ENCODE measurements at places on chromosomes 16 and 17. TPM values are rescaled to one million over a fixed set of nuclear protein-coding genes. Genes with fewer than 3 reads are reported as not detected.

TSNAXIP1 gene
- 1.8 TPM for polyA plus RNA-seq

TMEM114 gene
- polyA plus RNA-seq = not detected

TMEM235 gene
- polyA plus RNA-seq = 9.8 TPM

UTS2R gene
- not detected for polyA plus RNA-seq

FBXO39 gene
- not detected for polyA plus RNA-seq

PIRT gene
- polyA plus RNA-seq = 1.6 TPM

FAAP100 gene
- 25.8 TPM for polyA plus RNA-seq

TERB1 gene
- not detected for polyA plus RNA-seq

TMEM88 gene
- 9.8 TPM for polyA plus RNA-seq

WFIKKN1 gene
- 1.4 TPM for polyA plus RNA-seq

CCL18 gene
- 0.36 TPM for polyA plus RNA-seq

DNAAF8 gene
- polyA plus RNA-seq = 3.5 TPM

PRR29 gene
- polyA plus RNA-seq = 0.68 TPM

C16orf92 gene
- not detected for polyA plus RNA-seq

ACE gene
- polyA plus RNA-seq = 16.6 TPM

LDHD gene
- polyA plus RNA-seq = 9.0 TPM

CLDN9 gene
- polyA plus RNA-seq = 16.3 TPM

TOX3 gene
- 38.1 TPM for polyA plus RNA-seq

LPCAT2 gene
- polyA plus RNA-seq = 1.7 TPM

KIF18B gene
- 10.9 TPM for polyA plus RNA-seq

ANTKMT gene
- 37.7 TPM for polyA plus RNA-seq

LCAT gene
- 22.1 TPM for polyA plus RNA-seq

CAPNS2 gene
- not detected for polyA plus RNA-seq

PPL gene
- polyA plus RNA-seq = 43.5 TPM

CMTM2 gene
- 0.32 TPM for polyA plus RNA-seq

CACNG3 gene
- polyA plus RNA-seq = 13.6 TPM

TNFSF12 gene
- 34.5 TPM for polyA plus RNA-seq

TRPV3 gene
- 0.37 TPM for polyA plus RNA-seq

TEX19 gene
- polyA plus RNA-seq = not detected

NTN1 gene
- 2.2 TPM for polyA plus RNA-seq

CD79B gene
- polyA plus RNA-seq = 0.37 TPM

OR1A1 gene
- polyA plus RNA-seq = not detected

UTP18 gene
- 32.7 TPM for polyA plus RNA-seq

ITGB4 gene
- polyA plus RNA-seq = 29.4 TPM

NAA60 gene
- 64.4 TPM for polyA plus RNA-seq

PRSS53 gene
- 0.58 TPM for polyA plus RNA-seq

SLFN13 gene
- 37.5 TPM for polyA plus RNA-seq

SSTR5 gene
- polyA plus RNA-seq = not detected

CSH1 gene
- polyA plus RNA-seq = not detected

LRRC37A gene
- polyA plus RNA-seq = 1.6 TPM

GFAP gene
- polyA plus RNA-seq = 4,939 TPM

NECAB2 gene
- 35.7 TPM for polyA plus RNA-seq

RHOT2 gene
- 65.6 TPM for polyA plus RNA-seq

NPIPA5 gene
- 12.2 TPM for polyA plus RNA-seq

TTLL6 gene
- 4.1 TPM for polyA plus RNA-seq

GAST gene
- polyA plus RNA-seq = not detected

JPT2 gene
- polyA plus RNA-seq = 162 TPM

CTDNEP1 gene
- 310 TPM for polyA plus RNA-seq

HSDL1 gene
- polyA plus RNA-seq = 30.0 TPM

SCIMP gene
- polyA plus RNA-seq = 0.44 TPM

CD300A gene
- 3.5 TPM for polyA plus RNA-seq

ABAT gene
- 76.9 TPM for polyA plus RNA-seq

NPIPA7 gene
- polyA plus RNA-seq = 8.1 TPM

FOXK2 gene
- polyA plus RNA-seq = 44.0 TPM

All from brain (organoid and tissue), 16 donors.